ENCODE measurements at places on chromosomes 5 and 9.

DNA sequence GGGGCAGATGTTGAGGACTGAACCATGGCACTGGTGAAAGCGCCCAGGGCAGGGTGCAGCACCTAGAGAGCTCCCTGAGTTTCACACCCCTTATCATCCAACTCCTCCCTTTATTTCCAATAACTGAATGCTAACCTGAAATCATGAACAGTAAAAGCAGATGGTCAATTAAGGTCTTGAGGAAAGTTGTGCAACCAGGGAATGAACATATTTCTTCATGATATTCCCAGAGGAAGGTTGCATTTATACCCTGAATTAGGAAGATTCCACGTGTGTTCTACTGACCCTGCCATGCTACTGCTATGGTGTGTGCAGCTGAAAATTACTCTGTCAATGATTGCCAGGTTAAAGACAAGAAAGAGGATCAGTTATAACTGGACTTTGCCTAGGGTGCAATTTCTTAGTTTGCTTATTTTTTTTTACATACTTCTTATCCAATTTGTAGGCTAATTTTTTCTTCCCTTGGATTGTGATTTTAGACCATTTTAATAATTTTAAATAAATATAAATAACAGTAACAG lies 319.8 kb downstream of the SEMA5A start:
- no peak for DNase-seq

GRCh38 chr5:8241558-8241957 lies 372.6 kb downstream of the MTRR start:
- DNase-seq: no peak

GRCh38 chr5:141763541-141763940 lies 81.5 kb upstream of the ARAP3 start:
- DNase-seq: no peak

GRCh38 chr5:151580239-151580638 lies 10.9 kb downstream of the FAT2 start:
- DNase-seq: no peak

Data from MV-4-11 (cell line).